ENCODE measurements at places on chromosomes 12 and 14.
A peak's percentile ranks its signal among the peaks of the same experiment; 100 is the strongest.

GRCh38 chr14:89352976-89353765, 63.9 kb downstream of the FOXN3 start:
- DNase-seq = no peak

- no peak for DNase-seq
Measured at GRCh38 chr12:18805516-18806248, 67.8 kb downstream of the CAPZA3 start.

DNA sequence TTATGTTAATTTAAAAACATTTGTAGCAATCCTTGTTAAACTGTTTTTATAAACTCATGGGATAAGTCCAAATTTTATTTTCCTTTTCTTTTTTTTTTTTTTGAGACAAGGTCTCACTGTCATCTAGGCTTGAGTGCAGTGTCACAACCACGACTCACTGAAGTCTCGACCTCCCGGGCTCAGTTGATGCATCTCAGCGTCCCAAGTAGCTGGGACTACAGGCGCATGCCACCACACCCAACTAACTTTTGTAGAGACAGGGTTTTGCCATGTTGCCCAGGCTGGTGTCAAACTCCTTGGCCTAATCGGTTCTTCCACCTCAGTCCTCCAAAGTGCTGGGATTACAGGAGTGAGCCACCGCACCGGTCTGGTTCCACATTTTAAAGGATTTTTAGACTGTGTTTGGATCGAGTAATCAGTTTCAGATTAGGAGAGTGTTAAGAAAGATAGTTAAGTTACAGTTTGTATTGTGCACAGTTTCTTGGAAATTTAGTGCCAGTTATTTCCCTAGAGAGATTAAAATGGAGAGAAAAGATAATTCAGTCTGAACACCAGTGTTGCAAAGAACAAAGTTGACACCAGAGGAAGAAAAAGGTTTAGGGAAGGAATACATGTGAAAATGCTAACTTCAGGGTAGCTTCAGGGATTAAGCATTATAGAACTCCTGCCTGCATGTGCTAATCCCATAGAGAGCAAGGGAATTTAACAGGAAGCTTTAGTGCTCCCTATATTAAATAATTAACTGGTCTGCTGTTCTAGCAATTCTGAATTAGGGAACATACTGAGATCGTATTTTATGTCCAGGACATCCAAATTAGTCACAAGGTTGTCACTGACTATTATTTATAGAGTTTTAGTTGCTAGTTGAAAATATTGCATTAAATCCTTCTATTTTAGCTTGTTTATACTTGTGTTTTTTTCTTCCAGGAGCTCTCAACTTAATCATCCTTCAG, 10.1 kb downstream of the RAP1B start:
- no peak for DNase-seq

DNA sequence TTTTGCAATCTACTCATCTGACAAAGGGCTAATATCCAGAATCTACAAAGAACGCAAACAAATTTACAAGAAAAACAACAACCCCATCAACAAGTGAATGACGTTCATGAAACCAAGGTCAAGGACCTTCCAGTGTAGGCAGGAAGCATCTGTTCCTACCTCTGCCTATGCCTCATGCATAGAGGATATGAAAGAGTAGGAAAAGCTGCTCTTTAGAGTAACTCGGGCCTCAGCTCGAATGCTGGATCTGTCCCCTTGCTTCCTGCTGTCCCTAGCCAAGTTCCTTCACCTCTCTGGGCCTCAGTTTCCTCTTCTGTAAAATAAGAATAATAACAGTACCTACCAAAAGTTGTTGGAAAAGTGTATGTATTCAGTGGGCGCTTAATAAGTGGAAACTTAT, 65.0 kb downstream of the FOXN4 start:
- DNase-seq = no peak

- DNase-seq = no peak
Measured at GRCh38 chr14:95008445-95009217, 148.7 kb downstream of the DICER1 start.

DNA sequence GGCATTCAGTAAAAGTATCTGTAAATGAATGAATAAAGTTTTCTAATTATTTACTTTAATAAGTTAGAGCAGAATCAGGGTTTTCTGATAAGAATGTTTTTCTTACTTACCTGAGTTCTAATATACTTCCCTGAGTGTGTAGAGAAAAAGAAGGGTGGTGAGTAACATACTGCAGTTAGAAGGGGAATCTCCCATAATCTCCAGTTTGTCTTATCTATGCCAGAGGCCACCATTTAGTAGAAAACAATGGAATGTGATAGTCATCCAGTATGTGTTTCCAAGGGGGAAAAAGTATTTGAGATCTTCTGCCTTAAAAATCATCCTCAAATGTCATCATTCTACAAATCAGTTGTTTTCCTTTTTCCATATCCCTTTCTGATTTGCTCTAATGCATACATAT, 56.5 kb upstream of the PAWR start:
- no peak for DNase-seq

- DNase-seq = no peak
Measured at GRCh38 chr12:124213666-124214347, 81.1 kb upstream of the RFLNA start.

- no peak for DNase-seq
Measured at GRCh38 chr12:85527192-85527591, 247.2 kb downstream of the ALX1 start.

DNA sequence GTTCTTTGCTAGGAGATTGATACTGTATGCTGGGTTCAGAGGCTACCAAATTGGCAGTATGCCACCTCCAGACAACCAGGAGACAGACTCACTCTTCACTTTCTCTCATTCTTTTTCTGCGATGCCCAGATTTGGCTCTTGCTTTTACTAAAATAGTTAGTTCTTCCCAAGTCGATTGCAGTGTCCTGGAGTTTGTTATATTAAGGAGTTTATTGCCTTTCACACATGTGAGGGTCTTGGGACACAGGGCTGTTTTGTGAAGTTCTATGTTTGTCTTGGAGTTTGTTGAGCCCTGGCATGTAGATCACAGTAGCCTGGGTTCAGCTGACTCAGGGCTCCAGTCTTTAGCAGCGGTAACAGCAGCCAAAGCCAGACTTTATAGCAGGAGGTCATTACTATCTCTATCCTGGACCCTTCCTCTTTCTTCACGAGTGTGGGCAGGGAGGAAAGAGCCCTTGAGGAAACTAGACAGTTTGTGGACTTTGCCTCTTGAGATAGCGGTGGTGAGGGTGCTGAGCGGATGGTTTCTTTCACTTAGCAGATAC, 1.6 kb downstream of the MLEC start:
- DNase-seq = no peak

DNA sequence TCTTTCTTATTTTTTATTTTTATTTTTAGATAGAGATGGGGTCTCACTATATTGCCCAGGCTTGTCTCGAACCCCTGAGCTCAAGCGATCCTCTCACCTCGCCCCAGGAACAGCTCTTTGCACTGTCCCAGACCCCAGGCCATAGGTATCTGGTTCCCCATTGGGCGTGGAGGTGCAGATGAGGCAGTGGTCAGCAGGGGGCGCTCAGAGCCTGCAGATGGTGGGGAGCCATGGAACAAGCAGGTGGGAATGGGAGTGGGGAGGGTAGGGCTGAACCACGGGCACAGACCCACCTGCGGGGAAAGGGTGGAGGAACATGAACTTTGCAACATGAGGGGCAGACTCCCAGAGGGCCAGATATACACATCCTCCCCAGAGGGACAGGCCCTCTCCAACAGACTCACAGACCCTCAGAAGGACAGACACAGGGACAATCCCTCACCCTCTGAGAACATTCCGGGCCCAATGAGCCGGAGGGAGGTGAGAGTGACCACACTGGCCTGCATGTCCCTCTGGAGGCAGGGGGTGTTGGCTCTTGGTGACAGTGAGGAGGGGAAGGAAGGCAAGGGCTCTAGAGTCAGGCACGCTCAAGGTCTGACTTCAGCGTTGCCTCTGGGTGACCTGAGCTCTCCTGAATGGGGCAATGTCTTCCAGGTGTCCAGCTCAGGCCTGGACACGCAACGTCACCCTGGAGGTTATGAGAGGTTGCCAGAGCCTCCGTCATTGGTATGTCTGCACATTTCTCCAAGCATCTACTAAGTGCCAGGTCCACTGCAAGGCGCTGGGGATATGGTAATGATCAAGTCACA, 34.9 kb downstream of the KRT80 start:
- peak; percentile 30 for DNase-seq

DNA sequence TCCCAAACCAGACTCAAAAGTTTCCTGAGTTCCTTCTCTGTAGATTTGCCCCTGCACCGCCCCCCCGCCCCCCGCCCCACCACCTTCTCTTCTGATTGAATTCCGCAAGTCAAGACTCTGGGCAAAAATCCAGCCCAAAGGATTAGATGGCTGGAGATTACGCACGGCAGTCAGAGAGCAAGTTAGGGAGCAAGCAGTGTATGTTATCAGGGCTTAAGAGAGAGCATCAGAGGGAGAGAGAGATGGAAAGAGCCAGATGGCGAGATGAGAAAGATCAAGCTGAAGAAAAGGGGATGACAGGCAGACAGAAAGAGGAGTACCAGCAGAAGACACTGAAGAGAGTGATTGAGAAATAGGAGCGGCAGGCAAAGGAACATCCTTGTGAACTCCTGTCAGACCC, 13.9 kb upstream of the ANKRD33 start:
- no peak for DNase-seq

DNA sequence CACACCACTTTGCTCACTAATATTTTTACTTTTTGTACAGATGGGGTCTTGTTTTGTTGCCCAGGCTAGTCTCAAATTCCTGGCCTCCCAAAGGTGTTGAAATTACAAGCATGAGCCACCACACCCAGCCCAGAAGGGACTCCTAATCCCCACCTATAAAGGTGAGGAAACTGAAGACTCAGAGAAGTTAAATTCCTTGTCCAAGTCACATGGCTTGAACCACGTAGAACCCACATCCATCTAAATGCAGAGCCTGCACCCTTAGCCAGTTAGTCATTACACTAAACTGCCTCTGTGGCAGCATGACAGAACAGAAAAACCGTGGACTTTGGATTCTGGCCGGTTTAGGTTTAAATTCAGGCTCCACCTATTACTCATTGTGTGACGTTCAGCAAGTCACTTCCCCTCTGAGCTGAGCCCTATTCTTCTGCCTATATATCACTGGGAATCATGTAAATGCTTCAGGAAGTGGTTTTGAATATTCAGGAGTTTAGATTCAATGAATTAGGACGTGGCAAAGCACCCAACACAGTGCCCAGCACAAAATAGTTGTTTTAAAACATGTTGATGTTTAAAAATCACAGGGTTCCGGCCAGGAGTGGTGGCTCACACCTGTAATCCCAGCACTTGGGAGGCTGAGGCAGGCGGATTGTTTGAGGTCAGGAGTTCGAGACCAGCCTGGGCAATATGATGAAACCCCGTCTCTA, 3.0 kb upstream of the CORO1C start:
- peak; percentile 23 for DNase-seq

DNA sequence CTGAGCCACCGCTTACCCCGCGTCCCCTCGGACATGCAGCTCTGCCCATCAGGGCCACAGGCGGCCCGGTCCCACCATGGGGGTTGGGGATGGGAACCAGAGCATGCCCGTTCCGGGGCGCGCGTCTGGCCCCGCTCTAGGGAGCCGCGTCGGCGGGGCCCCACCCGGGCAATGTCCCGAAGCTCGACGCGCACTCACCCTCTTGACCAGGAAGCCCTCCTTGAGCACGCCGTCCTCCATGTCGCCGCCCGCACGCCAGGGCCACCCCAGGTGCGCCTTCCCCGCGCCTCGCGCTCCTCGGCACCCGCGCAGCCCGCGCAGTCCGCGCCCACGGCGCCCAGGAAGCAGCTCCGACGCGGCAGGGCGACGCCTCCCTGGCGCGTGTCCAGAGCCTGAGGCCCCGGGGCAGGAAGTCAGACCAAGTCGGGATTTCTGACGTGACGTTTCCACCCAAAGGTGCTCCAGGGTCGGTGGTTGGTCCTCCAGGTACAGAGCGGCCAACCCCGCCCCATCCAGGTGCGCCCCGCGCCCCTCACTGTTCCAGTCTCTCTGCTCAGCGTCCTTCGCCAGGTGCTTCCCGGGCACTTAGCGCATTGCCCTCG, at the start of gene PLEK2:
Gene PLEK2 (minus strand): TSS at position 346 of the 602 bp plus-strand sequence. CDS start 106 bp downstream, at position 240.
- no peak for DNase-seq

GRCh38 chr12:32486158-32486557, 86.8 kb downstream of the FGD4 start:
- DNase-seq = no peak

DNA sequence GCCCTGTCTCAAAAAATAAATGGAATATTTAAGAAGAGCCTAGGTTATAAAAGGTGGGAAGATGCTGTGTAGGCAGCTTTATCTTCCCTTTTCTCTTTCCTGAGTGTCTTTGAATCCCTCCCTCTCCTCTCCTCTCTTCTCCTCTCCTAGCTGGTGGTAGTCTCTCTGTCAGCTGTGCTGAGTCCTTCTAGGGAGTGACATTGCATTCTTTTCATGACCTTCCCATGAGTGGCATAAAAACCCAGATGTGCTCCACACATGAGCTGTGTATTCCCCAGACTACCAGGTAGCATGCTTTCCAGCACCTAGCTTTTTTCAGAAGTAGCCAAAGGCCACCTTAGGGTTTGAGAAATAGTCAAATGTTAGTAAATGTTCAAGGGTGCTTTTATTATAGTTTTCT, 23.6 kb downstream of the SAMD4A start:
- no peak for DNase-seq

DNA sequence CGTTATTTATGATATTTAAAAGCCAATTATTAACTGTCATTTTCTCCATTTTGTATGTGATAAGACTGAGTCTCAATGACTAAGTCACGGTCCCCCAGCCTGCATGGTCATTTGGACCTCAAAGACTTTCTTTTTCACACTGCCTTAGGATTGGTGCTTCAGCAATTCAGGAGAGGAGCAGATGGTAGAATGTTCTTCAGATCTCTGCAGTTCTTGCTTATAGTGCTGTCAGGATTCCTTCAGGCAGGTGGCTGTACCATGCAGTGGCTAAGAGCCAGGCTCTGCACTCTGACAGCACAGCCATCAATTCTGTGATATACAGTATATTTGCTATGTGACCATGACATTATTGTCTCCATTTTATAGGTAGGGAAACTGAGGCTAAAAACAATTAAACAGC, 18.7 kb downstream of the SSPN start:
- DNase-seq = no peak

DNA sequence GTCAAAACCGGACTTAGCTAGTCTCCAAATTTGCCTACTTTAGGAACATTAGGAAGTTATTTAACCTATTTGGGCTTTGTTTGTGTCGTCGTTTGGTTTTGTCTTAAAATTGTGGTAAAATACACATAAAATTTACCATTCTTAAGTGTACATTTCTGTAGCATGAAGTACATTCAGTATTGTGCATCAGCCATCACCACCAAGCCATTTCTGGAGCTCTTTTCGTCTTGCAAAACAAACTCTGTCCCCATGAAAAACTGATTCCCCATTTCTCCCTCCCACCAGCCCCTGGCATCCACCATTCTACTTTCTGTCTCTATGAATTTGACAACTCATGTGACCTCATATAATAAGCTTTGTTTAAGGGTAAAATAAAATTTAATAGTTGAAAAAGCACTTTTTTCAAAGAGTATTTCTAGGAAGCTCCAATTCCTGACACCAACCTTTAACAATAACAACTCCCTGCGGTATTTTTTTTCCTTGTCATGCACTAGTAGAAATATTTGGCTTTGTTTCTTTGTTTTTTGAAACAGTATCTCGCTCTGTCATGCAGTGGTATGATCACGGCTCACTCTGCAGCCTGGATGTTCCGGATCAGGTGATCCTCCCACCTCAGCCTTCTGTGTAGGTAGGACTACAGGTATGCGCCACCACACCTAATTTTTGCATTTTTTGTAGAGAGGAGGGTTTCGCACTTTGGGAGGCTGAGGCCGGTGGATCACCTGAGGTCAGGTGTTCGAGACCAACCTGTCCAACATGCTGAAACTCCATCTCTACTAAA, 3.6 kb upstream of the UBC start:
- no peak for DNase-seq

GRCh38 chr14:102317564-102318248, 1.8 kb upstream of the ZNF839 start:
- DNase-seq = no peak

Measured in stimulated activated naive B cell treated with anti-CD40 and anti-IgM and Interleukin-4, amounts not matched to agents 10 μg/mL and 1 μg/mL and 100 μg/mL, for 72 hours (primary cell).